ENCODE measurements at places on chromosomes 13 and 19.

GRCh38 chr13:112510002-112510780 is 77.8 kb downstream of the TUBGCP3 start:
- peak; percentile 19 for DNase-seq

GRCh38 chr19:18586306-18586705 is 2.3 kb upstream of the REX1BD start:
- DNase-seq, result no peak

GRCh38 chr13:87147076-87147475 is 524.1 kb upstream of the SLITRK5 start:
- no peak for DNase-seq

DNA sequence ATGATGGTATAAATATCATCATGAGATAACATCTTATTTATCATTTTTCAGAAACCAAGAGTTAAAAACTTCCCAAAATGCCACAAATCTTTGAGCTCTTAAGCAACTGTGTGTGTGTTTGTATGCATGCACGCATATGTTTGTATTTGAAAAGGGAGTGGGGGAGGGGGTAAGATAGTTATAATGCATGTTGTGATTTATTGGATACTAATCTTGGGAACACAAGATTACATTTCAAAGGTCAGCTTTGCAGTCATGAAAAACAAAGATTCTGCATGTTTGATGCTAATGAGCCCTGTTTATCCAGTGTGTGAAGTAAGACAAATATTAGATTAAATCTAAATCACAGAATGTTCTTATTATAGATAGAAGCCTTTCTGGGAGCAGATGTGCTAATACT is 355.9 kb downstream of the DCT start:
- no peak for DNase-seq

DNA sequence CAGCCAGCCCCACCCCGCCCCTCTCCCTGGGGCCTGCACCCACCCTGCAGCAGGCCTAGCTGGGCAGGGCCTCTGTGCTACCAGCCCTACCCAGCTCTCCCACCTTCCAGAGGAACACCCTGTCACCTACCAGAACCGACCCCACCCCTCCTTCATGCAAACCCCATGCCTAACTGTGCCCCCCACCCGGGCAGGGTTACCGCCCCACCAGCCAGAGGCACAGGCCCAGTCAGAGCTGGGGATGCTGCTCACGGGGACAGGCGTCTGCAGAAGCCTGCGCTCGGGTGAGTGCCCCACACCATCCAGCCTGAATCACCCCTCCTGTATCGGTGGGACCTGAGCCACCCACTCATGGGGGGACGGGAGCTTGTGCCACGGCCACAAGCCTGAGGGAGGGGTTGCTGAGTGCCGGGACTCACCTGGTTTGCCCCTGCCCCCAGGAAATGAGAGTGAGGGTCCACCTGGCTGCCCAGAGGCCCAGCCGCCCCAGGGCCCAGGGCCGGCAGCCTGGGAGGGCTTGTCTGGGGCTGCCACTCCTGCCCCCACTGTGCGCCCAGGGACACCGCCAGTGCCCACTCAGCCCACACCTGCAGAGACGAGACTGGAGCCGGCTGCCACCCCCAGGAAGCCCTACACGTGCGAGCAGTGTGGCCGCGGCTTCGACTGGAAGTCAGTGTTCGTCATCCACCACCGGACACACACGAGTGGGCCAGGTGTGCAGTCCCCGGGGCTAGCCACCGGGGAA is 3.8 kb downstream of the ZNF446 start:
- no peak for DNase-seq

- no peak for DNase-seq
These were observed 97.2 kb downstream of the EPSTI1 start for GRCh38 chr13:42894765-42895243.

- no peak for DNase-seq
These were observed 485 bp downstream of the CRYL1 start for GRCh38 chr13:20525144-20525600.

- no peak for DNase-seq
These were observed 215.7 kb downstream of the ATP8A2 start for GRCh38 chr13:25587326-25587980.

DNA sequence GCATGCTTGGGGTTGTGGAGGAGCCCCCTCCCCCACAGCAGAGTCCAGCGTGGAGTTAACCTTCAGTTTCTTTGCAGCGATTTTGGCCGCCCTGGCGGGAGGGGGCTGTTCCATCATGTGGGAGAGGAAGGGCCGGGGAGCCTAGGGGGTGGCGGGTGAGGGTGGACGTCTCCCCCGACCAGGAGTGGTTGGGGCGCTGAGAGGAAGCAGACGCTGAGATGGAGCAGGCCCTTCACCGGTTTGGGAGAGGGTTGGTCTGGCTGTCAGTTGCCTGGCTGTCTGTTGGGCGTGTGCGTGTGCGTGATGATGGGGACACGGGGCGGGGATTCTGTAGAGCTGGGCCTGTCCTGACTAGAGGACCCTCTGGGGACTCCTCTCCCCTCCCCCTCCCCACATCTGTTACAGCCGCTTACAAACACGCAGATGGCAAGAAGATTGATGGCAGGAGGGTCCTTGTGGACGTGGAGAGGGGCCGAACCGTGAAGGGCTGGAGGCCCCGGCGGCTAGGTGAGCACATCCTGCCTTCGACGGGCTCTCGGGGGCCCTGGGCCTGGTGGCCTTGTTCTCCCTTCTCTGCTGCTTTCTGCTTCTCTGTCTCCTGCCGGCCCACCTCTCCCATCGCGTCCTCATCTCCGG is 9.8 kb upstream of the LIN7B start:
- DNase-seq, result peak; percentile 38

GRCh38 chr13:49314344-49314882 is 66.7 kb downstream of the CDADC1 start:
- no peak for DNase-seq

- DNase-seq, result no peak
These were observed 397.7 kb downstream of the SUCLA2 start for GRCh38 chr13:47603365-47603764.

- DNase-seq, result no peak
These were observed 100.5 kb downstream of the DLEU7 start for GRCh38 chr13:50742968-50743367.

- DNase-seq, result no peak
These were observed 184.1 kb downstream of the RGCC start for GRCh38 chr13:41641429-41641828.

- DNase-seq, result no peak
These were observed 192.8 kb upstream of the IRS2 start for GRCh38 chr13:109979228-109979627.

GRCh38 chr19:48342841-48343540 is 17.6 kb downstream of the EMP3 start:
- DNase-seq, result no peak

- no peak for DNase-seq
These were observed 428.3 kb upstream of the MIR17HG start for GRCh38 chr13:90919153-90919552.

DNA sequence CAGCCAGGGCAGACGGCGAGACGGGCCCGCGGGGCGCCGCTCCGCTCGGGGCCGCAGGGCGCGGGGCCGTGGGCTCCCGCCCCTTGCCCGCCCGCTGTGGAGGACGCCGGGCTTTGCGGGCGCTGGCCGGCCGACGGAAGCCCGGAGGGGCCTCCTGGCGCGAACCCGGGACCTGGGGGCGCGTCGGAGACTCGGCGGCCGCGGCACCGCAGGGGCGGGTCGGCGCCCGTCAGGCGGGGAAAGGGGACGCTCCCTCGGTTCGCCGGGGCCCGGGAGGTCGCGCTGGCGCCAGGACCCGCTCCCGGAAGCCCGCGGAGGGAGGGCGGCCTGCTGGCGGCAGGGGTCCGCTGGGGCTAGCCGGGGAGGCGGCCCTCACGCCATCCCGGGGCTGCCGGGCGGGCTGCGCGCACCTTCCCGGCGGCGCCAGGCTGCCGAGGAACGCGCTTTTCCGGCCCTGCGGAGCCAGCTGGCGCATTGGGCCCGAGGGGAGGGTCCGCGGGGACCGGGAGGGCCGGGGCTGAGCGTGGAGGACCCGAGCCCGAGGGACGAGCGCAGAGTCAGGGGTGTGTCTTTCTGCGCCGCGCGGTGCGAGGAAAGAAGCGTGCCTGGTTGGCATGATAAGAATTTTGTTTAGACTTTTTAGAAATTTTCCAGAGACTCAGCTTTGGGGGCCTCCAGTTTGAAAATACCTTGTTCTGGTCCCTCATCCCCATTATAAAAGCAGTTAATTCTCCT is 511 bp downstream of the GARRE1 start:
- no peak for DNase-seq

- DNase-seq, result no peak
These were observed 194.3 kb downstream of the GPC6 start for GRCh38 chr13:93420887-93421286.

DNA sequence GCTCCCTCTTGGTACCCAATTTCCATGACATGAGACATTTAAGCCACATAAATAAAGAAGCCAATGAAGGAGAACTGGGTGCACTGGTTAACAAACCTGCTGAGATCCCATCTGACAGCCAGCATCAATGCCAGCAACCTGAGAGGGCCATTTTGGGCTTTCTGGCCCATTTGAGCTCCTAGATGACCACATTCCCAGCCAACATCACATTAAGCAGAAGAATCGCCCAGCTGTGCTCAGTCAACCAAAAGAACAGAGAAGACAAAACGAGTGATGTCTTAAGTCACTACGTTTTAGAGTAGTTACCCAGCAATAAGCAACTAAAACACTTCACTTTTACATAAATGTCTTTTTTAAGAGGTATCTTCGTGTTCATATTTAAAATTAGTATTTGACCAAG is 21.9 kb downstream of the LCP1 start:
- no peak for DNase-seq

- no peak for DNase-seq
These were observed 1.8 kb upstream of the SHD start for GRCh38 chr19:4277191-4277696.

DNA sequence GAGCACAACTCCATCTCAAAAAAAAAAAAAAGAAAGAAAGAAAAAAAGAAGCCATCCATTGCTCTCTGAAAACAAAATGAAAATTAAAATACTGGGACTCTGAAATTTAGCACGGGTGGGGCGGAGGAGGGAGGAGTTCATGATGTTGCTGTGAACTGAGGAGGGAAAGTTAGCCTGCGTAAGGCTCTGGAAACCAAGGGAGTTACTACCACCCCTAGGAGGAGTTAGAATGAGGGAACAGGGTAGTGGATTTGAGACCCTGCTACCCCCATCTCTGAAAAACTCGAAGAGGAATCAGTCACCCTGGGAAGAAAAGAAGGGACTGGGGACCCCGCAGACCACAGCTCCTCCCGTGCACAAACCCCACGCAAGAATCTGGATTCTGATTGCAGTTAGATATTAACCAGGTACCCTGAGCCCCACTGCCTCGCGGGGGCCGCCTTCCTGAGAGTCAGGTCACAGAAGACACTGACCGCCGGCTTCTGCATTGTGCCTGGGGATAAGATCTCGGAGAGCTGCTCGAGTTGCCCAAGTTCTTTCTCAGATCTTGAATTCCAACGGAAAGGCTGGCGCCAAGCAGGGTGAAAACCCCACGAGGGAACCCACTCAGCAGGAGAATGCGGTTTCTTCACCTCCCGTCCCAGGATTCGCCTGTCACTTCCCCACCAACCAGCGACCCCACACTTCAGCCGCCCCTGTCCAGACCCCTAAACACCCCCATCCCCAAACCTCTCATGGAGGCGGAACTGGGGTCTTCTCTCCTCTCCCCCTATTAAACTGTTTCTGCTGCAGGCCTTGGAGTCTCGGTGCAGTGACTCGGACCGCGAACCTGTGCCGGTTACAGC is 870 bp downstream of the ZNF442 start:
- peak; percentile 17 for DNase-seq

DNA sequence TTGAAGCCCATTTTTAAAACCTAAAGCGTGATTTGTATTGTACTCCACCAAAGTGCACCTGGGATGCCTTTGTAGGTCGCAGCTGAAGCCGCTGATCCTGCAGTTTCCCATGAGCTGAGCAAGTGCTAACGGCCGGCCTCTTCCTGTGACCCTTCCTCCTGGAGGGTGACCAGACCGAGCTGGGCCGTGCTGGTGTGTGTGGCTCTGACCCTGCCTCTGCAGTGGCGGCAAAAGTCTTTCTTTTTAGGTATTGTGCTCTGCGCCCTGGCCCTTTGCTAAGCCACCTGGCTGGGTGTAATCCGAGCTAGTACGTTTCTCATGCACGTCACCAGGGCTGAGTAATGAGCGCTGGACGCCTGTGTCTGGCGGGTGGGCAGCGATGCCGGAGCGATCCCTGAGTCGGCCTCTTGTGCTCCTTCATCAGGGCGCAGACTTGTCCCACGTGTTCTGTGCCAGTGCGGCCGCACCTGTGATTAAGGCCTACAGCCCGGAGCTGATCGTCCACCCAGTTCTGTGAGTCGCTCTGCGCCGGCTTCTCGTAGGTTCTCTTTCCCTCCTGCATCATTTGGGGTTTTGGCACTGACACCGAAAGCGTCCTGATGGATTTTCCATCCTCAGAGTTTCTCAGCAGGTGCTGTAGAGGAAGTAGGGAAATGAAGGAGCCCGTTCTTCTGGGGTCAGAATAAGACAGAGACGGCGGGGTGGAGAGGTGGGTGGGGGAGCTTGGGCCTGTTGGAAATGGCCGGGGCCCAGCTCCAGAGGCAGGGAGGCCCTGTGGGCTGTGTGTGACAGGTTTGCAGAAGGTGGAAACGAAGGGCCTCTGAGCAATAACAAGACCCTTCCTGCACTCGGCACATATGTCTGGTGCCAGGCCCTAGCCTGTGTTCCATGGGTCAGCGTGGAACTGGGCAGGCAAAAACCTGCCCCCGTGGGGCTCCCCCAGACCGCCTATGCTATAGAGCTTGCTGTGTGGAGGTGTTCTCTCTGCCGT is 9.7 kb downstream of the NAXD start:
- no peak for DNase-seq

DNA sequence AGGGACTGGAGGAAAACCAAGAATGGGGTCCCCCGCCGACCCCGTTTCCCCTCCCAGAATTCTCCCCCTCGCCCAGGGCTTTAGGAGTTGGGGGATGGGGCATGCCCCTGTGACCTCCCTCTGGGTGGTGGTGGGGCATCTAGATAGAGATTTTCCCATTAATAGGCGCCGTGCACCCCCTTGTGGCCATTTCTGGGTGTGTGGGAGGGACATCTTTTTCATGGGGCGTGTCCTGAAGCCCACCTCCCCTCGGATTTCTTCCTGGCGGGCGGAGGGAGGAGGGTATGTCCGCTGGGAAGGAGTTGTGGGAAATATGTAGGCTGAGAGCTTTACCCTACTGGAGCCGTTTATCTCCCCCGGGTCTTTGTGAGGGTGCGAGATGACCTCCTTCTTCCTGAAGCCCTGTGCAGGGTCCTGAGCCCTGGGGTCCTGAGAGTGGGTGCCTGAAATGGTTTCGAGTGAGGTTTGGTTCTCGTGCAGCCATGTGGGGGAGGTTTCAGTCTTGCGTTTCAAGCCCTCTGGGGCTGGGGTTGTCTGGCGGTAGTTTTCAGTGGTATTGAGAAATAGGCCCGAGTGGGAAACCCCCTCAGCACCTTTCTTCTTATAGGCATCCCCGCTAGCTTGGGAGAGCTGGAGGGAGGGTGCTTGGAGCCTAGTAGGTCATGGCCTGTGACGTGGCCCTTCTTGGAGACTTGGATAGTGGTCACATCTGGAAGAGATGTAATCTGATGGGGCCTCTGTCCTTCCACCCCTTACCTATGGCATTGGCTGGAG is 1.0 kb downstream of the PRMT1 start:
- DNase-seq, result peak; percentile 75

Measured in left renal cortex interstitium (tissue), 4 donors.